Stimulated activated CD4-positive, alpha-beta T cell treated with anti-CD3 and anti-CD28 coated beads, Interleukin-4, amount 100 ng/mL, for 24 hours (primary cell): ENCODE measurements at places on chromosomes 6 and 20.

DNA sequence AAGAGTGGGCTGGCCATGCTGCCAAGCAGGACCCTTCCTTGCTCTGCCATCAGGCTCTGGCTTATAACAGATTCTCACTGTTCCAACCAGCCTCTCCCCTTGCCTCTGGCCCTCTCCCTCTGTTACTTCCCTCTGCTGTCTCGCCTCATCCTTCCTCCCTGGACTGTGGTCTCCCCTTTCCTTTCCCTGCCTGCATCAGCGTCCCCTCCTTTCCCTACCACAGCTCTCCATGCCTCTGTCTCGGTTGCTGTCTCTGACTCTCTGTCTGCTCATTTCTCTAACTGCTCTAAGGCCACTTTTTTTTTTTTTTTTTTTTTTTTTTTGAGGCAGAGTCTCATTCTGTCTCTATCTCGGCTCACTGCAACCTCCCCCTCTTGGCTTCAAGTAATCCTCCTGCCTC lies 173.4 kb downstream of the PTPRT start:
- no peak for DNase-seq

GRCh38 chr6:119310486-119311036 lies 39.0 kb downstream of the MAN1A1 start:
- no peak for DNase-seq

- no peak for DNase-seq
Observed at GRCh38 chr6:122568350-122568749, 41.9 kb upstream of the PKIB start.

DNA sequence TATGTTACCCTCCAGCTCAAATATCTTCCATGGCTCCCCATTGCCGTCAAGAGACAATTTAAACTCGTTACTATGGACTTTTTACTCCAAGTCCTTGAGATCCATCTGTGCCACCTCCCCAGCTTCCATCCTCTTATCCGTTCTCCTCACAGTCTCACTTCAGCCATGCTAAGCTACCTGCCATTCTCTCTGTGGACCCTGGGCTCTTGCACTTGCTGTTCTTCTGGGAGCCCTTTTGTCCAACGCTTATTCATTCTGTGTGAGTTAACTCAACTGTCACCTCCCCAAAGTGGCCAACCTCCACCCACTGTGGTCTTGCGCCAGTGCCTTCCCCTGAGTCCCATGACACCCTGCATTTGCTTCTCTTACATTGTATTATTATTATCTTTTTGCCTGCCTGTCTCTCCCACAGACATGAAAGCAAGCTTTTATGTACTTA lies 132.4 kb downstream of the BCAS1 start:
- DNase-seq, result no peak

- DNase-seq, result no peak
Observed at GRCh38 chr20:2416541-2417212, 36.0 kb downstream of the TGM6 start.

DNA sequence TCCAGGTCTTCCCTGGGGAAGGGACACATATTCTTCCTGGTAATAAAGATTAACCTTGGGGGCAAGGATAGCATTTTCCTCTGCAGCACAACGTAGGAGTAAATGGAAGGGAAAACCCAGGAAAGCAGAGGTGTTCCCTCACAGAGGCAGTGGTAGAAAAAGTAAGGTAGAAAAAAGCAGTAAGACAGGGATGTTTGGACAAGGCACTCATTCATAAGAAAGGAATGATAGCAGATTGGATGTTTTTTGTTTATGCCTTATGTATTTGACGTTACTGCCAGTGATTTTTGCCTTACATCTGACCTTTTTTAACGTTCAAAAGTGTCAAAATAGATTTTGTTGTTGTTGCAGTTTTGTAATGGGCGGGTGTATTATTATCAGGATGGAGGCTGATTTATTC lies 395.0 kb downstream of the CDKAL1 start:
- no peak for DNase-seq

GRCh38 chr6:149140137-149140909 lies 177.2 kb upstream of the TAB2 start:
- DNase-seq, result peak; percentile 67

DNA sequence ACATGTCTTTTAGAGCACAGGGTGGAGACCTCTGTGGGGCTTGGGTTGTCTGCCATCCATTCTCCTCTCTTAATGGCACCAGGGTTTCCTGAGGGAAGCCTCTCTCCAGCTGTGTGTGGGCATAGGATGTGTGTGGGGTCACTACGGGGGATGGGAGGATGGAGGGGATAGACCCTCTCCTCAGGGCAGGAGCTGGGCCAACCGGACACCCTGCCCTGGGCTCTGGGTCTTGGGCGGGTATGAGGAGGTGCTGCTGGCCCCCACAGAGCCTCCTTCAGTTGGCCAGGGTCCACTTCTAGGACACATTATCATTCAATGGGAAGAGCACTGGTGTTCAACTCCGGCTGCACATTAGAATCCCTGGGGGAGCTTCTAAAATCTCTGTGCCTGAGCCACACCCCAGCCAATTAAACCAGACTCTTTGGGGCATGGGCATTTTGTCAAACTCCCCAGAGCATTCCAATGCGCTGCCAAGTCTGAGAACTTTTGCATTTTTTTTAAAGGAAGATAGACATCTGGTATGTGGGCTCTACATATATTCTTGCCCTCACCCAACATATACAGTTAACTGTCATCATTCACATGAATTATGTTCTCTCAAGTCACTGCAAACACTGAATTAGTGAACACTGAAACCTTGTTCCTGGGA lies 38.5 kb downstream of the TRAM2 start:
- DNase-seq, result no peak

DNA sequence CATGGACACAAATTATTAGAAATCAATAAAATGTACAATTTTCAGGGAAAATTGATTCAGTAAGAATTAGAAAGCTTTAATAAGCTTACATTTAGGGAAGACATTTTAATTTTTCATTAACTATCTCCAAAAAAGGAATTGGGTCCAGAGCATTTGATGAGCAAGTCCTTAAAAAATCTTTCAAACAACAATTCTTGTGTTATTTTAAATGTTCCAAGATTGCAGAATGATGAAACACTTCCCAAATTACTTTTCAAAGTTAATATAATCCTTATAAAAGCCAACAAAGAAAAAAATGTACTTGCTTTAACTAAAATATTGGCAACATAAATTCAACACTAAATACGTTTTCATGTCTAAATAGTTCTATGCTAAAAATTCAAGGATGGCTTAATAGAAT lies 102.0 kb downstream of the ADAT2 start:
- no peak for DNase-seq

GRCh38 chr20:16942756-16943155 lies 194.6 kb downstream of the OTOR start:
- DNase-seq, result no peak

DNA sequence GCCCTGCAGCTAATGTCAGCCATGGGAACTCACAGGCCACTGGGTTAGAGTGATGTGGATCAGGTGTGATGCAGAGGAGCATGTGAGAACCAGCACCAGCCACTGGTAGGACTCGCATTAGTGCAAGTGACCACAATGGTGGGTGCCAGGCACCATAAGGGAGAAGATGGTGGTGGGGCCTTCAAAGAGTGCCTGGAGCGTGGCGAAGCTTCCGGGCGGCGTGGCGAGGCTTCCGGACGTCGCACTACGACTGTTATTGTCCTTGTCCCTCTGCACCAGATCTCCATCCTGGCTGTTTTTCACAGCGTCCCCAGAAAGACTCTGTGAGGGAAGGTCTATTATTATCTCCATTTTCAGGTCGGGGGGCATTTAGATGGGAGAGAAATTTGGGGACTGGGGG lies 43.9 kb downstream of the C20orf203 start:
- no peak for DNase-seq

- DNase-seq, result no peak
Observed at GRCh38 chr20:59214606-59215547, 51.3 kb downstream of the ZNF831 start.

DNA sequence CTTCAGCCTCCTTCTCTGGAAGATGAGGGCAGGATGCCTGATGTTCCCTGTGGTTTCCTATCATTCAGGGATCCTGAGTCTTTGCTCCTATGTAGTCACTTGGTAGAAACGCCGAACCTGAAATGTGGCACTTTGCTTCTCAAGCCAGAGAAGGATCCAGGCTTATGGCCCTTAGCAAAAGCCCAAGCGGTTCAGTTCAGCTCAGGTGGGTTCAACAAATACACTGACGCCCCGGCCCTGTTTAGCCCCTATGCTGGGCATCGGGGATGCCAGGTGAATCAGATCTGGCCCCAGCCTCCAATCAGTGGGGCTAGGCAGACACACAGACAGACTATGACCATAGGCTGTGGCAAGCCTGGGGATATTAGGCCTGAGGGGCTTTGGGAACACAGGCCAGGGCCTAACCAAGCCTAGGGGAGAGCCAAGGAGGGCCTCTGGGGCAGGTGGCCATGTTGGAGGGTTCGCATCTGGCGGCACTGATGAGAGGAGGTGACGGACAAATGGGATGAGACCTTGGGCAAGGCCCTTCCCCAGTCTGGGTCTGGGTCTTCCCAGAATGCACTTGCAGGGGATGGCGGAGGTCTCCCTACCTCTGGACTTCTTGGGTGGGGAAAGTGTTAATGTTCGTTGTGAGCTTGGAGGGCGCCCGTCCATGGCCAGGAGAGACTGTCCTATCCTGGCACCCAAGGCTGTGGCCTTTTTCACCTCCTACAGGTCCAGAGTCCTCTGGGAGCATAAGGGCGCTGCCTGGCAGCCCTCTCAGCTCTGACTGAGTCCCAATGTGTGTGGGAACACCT lies 17.6 kb upstream of the SRC start:
- no peak for DNase-seq

GRCh38 chr20:61178551-61179071 lies 73.5 kb upstream of the CDH4 start:
- DNase-seq, result no peak

GRCh38 chr6:37131104-37131959 lies 38.6 kb upstream of the PIM1 start:
- DNase-seq, result no peak

GRCh38 chr6:36657942-36658544 lies 20.5 kb upstream of the CDKN1A start:
- DNase-seq, result no peak

DNA sequence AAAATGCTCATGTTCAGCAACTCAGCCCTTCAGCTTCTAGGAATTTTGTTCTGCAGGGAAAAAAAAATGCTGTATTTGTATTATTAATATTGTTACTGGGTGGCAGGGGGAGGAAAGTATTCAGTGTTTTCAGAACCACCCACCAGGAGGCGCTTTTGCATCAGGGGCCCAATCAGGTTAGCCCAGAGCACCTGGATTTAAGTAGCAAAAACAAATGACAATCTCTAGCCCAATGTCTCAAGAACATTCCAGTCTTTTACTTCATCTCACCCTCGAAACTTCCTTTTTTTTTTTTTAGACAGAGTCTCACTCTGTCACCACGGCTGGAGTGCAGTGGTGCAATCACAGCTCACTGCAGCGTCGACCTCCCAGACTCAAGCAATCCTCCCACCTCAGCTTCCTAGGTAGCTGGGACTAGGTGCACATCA lies 635 bp upstream of the C20orf203 start:
- DNase-seq, result peak; percentile 74

DNA sequence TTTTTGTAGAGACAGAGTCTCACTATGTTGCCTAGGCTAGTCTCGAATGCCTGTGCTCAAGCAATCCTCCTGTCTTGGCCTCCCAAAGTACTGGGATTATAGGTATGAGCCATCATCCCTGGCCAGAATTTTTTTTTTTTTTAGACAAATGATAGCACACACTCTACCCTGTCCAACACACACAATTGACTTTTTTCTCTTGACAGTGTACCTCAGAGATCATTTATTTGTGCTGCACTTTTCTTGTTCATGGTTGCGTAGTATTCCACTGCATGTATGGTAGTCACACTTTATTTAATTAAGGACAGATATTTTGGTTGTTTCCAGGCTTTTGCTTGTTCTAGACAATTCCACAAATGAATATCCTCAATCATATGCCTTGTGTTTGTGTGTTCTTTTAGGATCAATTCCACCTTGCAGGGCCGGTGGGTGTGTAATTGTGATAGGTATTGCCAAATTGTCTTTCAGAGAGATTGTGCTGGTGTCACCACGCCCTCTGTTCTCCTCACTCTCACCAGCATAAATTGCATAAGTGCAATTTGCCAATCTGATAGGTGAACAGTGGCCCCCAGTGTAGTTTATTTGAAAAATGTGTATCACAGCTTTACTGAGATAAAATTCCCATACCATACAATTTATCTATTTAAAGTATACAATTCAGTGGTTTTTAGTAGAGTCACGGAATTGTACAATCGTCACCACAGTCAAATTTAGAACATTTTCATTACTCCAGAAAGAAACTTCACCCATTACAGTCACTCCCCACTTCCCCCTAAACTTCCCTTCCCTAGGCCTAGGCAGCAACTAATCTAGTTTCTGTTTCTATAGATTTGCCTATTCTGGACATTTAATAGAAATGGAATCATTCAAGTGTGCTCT lies 20.1 kb downstream of the SRC start:
- no peak for DNase-seq

DNA sequence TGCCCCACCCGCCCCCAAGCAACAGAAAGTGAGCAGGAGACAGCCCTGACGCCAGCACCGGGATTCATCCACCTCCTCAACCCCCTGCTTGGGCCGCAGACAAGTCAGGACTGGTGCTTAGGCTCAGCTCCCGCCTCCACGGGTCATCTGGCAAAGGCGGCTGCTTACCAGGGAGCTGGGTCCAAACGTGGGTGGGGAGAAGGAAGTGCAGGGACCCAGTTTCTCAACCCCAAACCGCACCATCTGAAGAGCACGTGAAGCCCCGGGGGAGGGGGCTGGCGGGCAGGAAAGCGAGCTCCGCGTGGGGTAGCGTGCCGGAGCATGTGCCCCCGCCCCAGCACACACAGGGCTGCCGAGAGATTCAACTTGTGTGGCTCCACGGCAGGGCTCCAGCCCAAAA lies 87.2 kb downstream of the BMP7 start:
- DNase-seq, result no peak

DNA sequence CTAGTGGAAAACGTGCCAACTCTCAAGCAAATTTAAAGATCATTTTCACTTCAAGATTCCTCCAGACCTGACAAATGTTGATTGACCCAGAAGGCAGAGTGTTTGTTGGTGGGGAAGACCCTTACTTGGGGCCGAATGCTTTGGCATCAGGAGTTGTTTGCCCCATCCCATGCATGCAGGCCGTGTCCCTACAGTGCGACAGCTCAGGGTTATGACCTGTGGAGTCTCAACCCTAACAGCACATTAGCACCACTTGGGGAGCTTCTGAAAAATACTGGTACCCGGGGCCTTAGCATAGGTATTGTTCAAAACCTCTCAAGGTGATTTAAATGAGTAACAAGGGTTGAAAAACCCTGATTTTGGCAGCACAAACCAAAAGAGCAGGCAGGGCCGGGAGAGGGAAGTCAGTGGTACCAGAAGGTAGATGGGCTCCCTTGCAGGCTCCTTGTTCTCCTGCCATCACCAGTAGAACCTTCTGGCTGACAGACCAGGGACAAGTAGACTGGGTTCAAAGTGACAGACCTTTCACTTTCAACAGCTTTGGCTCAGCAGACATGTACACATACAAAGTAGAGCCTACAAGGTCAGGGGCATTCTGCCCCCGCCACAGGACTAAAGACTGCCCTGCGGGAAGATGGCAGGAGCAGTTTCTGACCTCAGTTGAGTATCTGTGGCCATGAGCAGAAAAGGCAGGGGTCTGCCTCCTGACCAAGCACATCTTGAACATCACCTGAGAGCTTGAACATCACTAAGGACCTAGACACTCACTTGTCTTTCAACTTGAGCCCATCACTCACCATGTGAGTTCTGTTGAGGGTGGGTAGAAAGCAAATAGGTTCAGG lies 39.6 kb downstream of the PLCG1 start:
- DNase-seq, result no peak
